ENCODE measurements at places on chromosomes 13 and 19. TPM values are rescaled to one million over a fixed set of nuclear protein-coding genes. Genes with fewer than 3 reads are reported as not detected.

Gene KASH5
- total RNA-seq: not detected

Gene CABP5
- total RNA-seq: not detected

Gene SHISA2
- total RNA-seq: 1.6 TPM

Gene OR7G3
- not detected for total RNA-seq

Gene ZNF154
- total RNA-seq: 6.6 TPM

Gene SYCN
- total RNA-seq: not detected

Gene GFY
- not detected for total RNA-seq

Gene MEIS3
- 19.2 TPM for total RNA-seq

Gene SKA3
- 20.2 TPM for total RNA-seq

Gene ZNF526
- total RNA-seq: 11.4 TPM

Gene CYP2A6
- 0.22 TPM for total RNA-seq

Gene IGLON5
- under 0.01 TPM for total RNA-seq

Gene PCSK4
- 1.8 TPM for total RNA-seq

Gene TDRD12
- 1.4 TPM for total RNA-seq

Gene TMEM238
- not detected for total RNA-seq

Gene TMEM190
- total RNA-seq: not detected

Gene RAB3D
- 12.9 TPM for total RNA-seq

Gene SIPA1L3
- 17.8 TPM for total RNA-seq

Gene SLITRK6
- 0.32 TPM for total RNA-seq

Gene ARHGAP45
- total RNA-seq: 0.39 TPM

Gene ZNF773
- 16.7 TPM for total RNA-seq

Gene LRRC4B
- total RNA-seq: not detected

Gene KLK6
- total RNA-seq: not detected

Gene SH2D3A
- not detected for total RNA-seq

Gene ICAM5
- total RNA-seq: 0.13 TPM

Gene PLIN3
- total RNA-seq: 328 TPM

Gene CRTC1
- 3.9 TPM for total RNA-seq

Gene ZNF726
- total RNA-seq: 2.8 TPM

Gene OR7A5
- not detected for total RNA-seq

Gene MCEMP1
- total RNA-seq: not detected

Gene ZNF382
- total RNA-seq: 7.7 TPM

Gene URAD
- not detected for total RNA-seq

Gene PTH2
- total RNA-seq: not detected

Gene FARP1
- 52.0 TPM for total RNA-seq

Gene NLRP5
- total RNA-seq: not detected

Gene SLITRK5
- under 0.01 TPM for total RNA-seq

Gene ZNF235
- 3.0 TPM for total RNA-seq

Gene ZNF345
- total RNA-seq: 3.5 TPM

Gene STOML3
- total RNA-seq: not detected

Gene ADGRE2
- total RNA-seq: not detected

Gene FFAR2
- not detected for total RNA-seq

Gene MBNL2
- 90.8 TPM for total RNA-seq

Gene CD33
- not detected for total RNA-seq

Gene ATP12A
- under 0.01 TPM for total RNA-seq

Gene SBK2
- not detected for total RNA-seq

Gene ZNF625
- total RNA-seq: 12.9 TPM

Gene NLRP9
- total RNA-seq: not detected

Gene SPINT2
- total RNA-seq: 29.1 TPM

Gene ZNF626
- 27.7 TPM for total RNA-seq

Gene PCP2
- total RNA-seq: not detected

Gene NEK5
- 0.43 TPM for total RNA-seq

Gene IZUMO1
- total RNA-seq: not detected

Gene CEACAM16
- not detected for total RNA-seq

Measured in articular chondrocyte of knee joint (primary cell).